ENCODE measurements at places on chromosomes 2 and 18.

- no peak for DNase-seq
Measured at GRCh38 chr2:45014016-45014702, 4.9 kb upstream of the SIX2 start.

GRCh38 chr18:2967357-2967756 is 45.6 kb downstream of the LPIN2 start:
- DNase-seq: no peak

GRCh38 chr2:199463708-199464605 is 6.2 kb upstream of the SATB2 start:
- no peak for DNase-seq

- no peak for DNase-seq
Measured at GRCh38 chr2:158507679-158508078, 50.9 kb downstream of the PKP4 start.

GRCh38 chr2:220096406-220096805 is 469.0 kb downstream of the SLC4A3 start:
- no peak for DNase-seq

DNA sequence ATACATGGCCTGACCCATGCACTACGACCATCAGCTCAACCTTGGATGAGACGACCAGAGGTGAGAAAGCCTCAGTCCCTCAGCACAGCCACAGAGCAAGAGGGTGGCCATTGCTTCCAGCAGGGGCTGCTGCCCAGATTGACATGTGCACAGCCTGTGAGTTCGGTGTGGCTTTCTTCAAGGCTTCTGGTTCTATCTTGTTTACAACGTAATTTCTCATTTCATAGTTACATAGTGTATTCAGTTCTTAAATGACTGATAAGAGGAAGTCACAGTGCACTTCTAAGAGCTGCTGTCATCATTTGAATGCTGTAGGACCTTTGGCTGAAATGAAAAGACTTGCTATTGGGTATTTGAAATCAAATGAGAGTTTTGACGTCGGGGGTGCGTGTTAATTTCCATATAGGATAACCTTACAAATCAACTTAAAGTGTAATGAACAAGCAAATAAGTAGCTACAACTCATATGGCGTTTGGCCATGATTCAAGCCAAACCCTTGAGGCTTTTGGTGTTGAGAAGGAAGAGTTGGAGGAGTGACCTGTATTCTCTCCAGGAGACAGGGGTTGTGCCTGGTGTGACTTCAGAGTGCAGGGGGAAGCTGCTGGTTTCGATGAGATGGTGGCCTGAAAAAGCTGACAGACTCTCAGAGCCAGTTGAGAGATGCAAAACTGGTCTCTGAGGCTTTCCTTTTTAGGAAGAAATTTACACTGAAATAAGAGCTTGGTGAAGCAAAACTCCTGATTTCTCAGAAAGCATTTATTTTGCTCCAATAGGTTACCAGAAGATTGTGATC is 51.0 kb downstream of the TSHZ1 start:
- DNase-seq: no peak

GRCh38 chr2:230925443-230925878 is 419 bp upstream of the GPR55 start:
- DNase-seq: no peak

DNA sequence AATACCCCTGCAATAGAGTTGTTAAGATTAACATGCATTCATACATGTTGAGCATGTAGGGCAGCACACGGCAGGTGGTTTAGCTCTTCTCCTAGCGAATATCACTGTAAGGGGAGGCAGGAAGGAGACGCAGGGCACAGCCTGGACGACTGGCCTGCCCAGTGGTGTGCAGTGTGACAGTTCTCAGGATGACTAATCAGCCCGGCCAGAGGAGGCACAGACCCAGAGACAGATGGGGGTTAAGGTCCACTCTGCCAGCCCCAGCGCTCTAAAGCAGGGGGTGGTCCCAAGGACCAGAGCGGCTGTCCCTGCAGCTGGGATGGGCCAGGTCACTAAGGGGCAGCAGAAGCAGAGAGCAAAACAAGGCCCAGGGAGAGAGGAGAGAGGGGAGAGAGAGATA is 63.7 kb downstream of the RNF152 start:
- no peak for DNase-seq

- DNase-seq: no peak
Measured at GRCh38 chr2:85309699-85310321, 18.0 kb downstream of the TGOLN2 start.

DNA sequence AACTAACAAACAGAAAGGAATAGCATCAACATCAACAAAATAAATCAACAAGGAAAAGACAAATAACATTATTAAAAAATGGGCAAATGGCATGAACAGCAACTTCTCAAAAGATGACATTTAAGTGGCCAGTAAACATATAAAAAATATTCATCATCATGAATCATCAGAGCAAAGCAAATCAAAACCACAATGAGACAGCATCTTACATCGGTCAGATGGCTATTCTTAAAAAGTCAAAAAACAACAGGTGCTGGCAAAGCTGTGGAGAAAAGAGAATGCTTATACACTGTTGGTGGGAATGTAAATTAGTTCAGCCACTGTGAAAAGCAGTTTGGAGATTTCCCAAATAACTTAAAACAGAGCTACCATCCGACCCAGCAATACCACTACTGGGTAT is 327.1 kb downstream of the CMPK2 start:
- no peak for DNase-seq

DNA sequence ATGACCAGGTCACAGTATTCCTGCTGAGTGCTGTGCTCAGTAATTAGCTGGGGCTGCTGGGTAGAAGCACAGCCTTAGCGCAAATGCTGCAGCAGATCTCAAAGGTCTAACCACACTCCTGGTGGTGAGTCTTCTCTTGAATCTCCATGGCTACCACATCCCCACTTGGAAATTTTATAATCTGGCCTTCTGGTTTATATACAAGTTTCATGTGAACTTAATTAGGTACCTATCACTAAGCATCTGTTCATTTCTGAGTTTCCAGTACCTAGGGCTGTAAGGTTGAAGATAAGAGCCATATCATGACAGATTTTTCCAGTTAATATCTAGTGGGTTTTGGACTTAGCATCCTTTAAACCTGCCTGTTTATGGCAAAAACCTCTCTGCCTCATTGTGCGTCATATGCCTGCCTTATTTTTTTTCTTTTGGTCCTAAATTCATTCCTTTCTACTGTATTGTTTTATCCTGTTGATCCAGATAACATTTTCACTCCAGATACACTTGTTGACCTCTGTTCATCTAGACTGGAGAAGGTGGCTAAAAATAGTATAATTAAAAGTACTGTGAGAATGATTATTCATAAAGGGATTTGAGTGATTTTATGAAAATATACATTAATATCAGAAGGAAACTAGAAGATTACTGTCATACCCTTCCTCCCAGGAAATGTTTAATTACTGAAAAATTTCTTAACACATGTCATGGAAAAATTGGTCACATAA is 168.4 kb upstream of the THUMPD2 start:
- DNase-seq: no peak

- DNase-seq: no peak
Measured at GRCh38 chr2:134900151-134900550, 18.5 kb upstream of the CCNT2 start.

DNA sequence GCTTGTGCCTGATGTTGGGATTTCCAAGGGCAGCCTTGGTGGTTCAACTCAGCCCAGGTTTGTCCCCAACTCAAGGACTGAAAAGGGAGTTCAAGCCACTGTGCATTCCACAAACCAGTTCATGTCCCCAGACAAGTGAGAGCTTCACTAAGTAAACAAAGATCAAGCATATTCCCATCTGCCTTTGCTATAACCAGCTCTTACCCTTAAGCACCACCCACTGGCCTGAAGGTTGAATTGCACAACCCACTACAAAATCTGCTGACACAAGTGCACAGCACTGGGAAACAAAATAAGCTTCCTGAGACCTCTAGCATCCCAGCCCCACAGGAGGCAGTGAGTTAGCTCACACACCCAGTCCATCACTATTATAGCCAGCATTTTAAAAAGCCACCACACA is 516.7 kb downstream of the NR4A2 start:
- no peak for DNase-seq

DNA sequence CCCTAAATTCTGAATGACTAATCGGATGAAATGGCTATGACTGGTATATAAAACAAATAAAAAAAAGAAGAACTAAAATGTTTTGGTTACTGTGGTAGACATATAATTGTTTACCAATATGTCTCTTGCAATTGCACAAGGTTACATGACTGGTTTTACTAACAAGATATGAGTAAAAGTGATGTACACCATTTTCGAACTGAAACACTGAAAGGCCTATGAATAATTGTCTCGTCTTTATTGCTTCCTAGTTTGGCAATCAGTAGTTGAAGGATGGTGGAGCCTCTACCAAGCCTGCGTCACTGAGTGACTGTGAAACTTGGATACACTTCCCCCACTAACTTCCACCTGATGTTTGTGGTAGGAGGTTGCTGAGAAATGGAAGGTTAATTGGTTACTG is 16.5 kb downstream of the CDH19 start:
- no peak for DNase-seq

DNA sequence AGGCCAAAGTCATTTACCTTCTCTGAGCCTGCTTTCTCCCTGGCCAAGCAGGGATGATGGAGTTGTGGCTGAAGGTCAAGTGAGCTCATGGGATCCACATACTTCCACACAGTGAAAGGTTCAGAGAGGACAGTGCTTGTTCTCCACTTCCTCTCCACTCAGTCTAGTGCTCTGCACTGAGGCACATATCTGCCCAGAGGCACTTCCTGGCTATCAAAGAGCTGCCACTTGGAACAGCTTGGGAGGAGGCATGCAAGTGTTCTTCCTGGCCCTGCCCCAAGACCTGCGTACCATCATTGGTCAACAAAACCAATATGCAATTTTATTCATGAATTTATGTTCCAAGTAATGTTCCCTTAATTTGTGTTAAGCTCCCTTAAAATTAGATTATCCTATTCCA is 71.9 kb downstream of the RNF152 start:
- no peak for DNase-seq

DNA sequence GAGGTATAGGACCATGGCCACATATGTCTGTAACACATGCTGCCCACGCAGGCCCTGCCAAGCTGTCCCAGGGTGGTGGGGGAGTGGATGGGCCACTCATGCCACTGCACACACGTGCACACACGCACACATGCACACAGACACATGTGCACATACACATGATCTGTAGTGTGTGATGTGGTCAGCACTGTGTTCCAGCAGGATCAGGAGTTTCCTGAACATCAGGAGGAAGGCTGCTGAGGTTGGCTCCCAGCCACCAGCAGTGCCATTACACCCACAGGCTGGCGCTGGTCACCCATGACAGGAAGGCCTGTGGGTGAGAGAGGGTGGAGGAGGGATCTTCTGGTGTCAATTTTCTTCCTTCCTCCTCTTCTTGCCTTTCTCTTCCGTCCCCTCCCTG is 44.7 kb downstream of the POMC start:
- no peak for DNase-seq

DNA sequence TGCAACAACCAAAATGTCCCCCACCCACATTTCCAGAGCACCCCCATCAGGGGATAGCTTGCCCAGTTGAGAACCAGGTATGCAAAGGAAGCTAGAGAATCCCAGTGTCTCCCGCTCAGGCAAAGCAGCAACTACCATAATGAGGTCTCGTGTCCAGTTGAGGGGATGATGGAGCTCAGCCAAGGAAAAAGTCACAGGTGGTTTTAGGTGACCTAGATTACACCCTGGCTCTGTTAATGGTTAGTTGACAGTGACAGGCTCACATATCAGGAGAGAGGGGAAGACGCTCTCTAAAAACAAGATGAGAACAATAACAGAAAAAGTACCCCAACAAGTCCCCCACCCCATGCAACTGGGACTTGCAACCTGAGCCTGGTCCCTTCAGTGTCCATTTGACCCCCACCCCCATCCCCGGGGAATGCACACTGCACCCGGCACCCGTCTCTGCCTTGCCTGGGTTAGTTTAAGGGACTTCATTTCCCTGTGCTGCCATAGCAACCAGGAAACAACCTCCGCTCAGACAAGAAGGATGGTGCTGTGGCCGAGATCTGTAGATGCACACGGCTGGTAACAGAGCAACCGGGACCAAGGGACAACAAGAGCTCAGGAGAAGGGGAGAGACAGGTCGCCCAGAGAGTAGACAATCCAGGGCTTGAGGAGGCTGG is at the start of gene KIAA2012:
Gene KIAA2012, plus strand, starts transcription at position 519 of the 665 bp plus-strand sequence. CDS start 373 bp downstream, outside the sequence.
- no peak for DNase-seq

- DNase-seq: no peak
Measured at GRCh38 chr2:189379731-189380261, 61.5 kb upstream of the WDR75 start.

DNA sequence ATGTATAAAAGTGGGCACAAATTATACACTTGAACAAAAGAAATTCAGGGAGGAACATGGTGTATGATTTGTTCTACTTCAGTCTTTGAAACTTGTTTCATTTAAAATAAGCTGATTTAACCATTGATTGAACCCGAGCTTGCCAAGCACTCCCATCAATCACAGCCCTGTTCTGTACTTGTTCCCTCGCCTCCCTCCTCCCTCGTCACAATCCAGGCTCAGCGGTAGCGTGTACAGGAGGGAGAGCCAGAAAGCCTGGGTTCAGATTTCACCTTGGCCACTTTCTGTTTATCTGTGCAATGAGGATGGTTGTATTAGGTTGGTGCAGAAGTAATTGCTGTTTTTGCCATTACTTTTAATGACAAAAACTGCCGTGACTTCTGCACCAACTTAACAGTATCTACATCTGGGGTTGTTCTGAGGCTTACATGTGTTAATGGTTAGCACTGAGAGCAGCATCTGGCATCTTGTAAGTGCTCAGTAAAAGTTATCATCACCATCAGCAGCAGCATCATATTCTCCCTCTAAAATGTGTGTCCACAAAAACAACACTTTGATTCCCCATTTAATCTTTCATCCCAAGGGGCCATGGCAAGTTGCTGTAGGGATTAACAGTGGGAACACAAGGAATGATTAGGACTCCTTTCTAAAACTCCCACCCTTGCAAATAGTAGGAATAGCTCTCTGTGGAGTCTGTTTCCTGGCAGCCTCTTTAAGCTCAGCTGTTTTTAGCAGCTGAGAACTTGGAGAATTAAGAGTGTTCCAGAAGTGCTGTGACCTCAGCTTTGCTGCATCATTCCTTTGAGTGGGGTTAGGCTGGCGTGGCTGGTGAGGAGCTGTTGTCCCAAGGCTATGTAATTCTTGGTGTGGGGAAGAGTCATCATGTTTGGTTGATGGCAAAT is 4.7 kb downstream of the DPYSL5 start:
- DNase-seq: no peak

- no peak for DNase-seq
Measured at GRCh38 chr2:163558251-163559021, 177.4 kb downstream of the FIGN start.

DNA sequence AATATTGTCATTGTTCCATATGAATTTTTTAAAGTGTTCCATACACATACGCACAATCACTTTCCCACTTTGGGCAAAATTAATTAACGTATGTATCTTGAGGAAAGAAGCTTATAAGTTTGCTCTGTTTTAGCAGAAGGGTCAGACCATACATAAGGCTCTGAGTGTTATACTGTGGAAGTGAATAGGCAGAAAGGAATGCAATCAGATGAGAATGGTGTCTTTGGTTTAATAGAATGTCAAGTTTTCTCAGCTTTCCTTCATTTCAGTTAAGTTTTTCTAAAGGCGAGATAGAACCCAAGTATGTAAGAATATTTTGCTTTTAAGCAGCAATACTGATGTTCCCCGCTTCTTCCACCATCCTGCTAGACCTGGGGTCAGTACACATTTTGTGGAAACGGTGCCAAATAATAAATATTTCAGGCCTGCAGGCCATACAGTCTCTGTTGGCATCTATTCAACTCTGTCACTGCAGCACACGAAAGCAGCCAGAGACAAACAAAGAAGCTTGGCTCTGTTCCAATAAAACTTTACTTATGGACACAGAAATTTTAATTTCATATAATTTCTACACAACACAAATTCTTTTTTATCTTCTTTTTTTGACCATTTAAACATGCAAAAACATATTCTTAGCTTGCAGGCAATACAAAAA is 100.6 kb downstream of the UPP2 start:
- no peak for DNase-seq

- DNase-seq: no peak
Measured at GRCh38 chr2:168732100-168732499, 70.3 kb upstream of the NOSTRIN start.
